ENCODE measurements at places on chromosomes 11 and 22.

- no peak for DNase-seq
Measured at GRCh38 chr11:120827198-120827597, 196.7 kb upstream of the TBCEL start.

DNA sequence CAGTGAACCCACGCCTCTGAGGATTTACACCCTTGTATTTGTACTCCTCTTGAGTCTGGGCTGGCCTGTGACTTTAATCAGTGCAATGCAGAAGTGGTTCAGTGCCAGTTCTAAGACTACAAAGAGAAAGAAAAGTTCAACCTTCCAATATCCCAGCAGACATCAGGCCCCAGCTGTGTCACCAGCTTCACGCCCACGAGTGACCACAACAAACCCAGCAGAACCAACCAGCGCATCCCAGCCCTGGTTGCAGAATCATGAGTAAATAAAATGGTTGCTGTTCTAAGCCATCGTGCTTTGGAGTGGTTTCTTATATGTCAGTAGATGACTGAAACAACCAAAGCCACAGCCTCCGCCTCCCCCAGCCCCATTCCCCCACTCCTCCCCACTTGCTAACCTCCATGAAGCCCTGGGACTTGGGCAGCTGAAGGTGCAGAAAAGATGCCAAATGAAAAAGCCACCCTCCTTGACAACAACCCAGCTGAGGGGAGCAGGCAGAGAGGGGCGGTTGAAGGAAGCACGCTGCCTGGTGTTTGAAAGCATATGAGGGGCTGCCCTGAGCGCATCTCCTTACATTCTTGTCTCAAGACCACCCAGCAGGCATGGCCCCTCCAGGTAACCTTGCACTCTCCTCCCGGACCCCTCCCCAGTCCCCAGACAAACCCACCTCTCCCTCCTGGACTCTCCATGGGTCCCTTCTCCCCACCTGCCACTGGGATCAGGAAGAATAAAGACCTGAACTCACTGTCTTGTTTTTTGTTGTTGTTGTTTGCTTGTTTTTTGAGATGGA lies 20.9 kb downstream of the TSKU start:
- no peak for DNase-seq

GRCh38 chr22:49820984-49821383 lies 6.7 kb downstream of the BRD1 start:
- no peak for DNase-seq

- DNase-seq = no peak
Measured at GRCh38 chr22:21959274-21960074, 6.8 kb upstream of the PPM1F start.

DNA sequence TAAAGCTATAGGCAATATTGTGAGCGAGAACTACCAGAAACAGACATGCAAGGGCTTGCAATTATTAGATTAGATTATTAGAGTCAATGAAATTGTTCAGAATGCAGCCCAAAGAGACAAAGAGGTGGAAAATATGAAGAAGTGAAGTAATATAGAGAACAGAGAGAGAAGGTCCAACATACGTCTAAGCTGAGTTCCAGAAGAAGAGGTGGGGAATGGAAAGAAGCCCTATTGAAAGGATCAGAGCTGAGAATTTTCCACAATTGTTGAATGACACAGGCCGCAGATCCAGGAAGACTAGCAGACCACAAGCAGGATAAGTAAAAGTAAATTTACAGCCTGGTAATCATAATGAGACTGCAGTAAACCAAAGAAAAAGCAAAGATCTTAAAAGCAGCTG lies 93.2 kb downstream of the EXT2 start:
- DNase-seq = no peak

DNA sequence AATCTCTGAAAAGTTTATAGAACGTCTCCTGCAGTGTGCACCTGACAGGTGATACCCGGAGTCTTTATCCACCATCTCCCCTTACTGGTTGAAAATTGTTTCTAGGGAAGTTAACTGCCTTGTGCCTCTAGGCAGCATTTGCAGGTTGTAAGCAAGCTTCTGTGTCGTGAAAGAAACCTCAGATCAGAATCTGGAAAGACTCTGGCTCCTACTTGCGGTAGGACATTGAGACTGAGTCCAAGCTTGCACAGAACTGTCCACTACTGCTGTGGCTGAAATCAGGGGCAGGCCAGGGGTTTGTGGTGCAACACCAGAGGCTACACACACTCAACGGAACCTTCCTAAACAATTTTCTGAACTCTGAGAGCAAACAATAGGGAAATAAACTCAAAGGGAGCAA lies 34.8 kb upstream of the MYOD1 start:
- DNase-seq = no peak

- DNase-seq = no peak
Measured at GRCh38 chr22:35054064-35054463, 11.9 kb upstream of the ISX start.

- DNase-seq = no peak
Measured at GRCh38 chr22:50704510-50705218, 32.0 kb downstream of the SHANK3 start.

- peak; percentile 12 for DNase-seq
Measured at GRCh38 chr11:16788141-16789062, 50.0 kb downstream of the C11orf58 start.

- no peak for DNase-seq
Measured at GRCh38 chr11:128231845-128232410, 355.4 kb downstream of the ETS1 start.

GRCh38 chr11:120210626-120211521 lies at the start of gene OAF:
TSS of gene OAF (plus strand) at chr11:120211032. CDS start at chr11:120211280, 248 bp downstream.
- peak; percentile 56 for DNase-seq

DNA sequence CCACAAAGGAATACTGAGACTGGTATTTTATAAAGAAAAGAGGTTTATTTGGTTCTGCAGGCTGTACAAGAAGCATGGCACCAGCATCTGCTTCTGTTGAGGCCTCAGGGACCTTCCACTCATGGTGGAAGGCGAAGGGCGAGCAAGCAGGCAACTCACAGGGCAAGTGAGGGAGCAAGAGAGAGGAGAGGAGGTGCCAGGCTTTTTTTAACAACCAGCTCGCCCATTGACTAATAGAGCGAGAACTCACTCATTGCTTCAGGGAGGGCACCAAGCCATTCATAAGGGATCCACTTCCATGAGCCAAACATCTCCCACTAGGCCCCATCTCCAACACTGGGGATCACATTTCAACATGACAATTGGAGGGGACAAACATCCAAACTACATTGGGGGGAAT lies 1.2 kb downstream of the PTS start:
- no peak for DNase-seq

- no peak for DNase-seq
Measured at GRCh38 chr11:95674657-95675358, 114.8 kb downstream of the FAM76B start.

- DNase-seq = no peak
Measured at GRCh38 chr22:36395055-36395849, 7.5 kb upstream of the MYH9 start.
